Stimulated activated CD4-positive, alpha-beta T cell treated with anti-CD3 and anti-CD28 coated beads, TNF-alpha, amount 100 ng/mL, for 1 hour (primary cell): ENCODE measurements at places on chromosomes 1 and 21.

GRCh38 chr21:43635436-43635835, 23.9 kb downstream of the HSF2BP start:
- DNase-seq = no peak

GRCh38 chr1:115748401-115749150, 19.9 kb downstream of the CASQ2 start:
- no peak for DNase-seq

- DNase-seq = no peak
Measured at GRCh38 chr1:192831706-192832355, 23.0 kb downstream of the RGS2 start.

DNA sequence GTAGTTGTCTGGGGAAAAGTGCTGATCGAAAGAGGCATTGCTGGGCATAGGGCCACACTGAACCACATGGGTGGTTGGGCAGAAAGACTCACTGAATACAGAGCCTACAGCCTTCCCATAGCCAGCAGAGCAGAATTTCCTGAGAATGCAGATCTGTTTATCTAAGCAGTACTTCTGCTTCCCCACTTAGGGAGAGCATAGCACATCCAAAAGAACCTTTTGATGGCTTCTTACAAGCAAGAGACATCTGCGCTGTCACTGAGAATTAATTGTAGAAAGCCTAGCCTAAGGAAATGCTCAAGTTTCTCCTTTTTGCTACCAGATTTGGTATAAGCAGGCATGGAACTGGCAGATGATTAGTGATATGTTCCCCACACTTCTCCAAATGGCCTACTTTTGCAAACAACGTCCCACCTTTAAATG, 13.0 kb upstream of the KLHDC8A start:
- no peak for DNase-seq

DNA sequence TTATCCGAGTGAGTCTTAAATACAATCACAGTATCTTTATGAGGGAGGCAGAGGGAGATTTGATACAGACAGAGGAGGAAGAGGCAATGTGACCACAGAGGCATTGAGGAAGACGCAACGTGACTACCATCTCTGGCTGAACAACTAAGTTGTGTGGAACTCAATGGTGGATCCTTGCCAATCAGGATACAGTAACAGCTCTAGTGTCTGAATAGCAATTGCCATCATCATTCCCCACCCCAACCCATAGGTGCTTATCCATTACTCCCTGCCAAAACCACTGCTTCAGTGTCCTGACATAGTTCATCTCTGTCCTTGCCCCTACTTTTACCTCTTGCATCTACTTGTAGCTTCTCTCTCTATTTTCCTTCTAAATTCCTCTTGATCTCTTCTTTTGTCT, 20.5 kb upstream of the RHBDL2 start:
- DNase-seq = no peak
